ENCODE measurements at places on chromosomes 11 and 22.

- DNase-seq, result no peak
Measured at GRCh38 chr22:26322179-26322905, 106.7 kb upstream of the ASPHD2 start.

DNA sequence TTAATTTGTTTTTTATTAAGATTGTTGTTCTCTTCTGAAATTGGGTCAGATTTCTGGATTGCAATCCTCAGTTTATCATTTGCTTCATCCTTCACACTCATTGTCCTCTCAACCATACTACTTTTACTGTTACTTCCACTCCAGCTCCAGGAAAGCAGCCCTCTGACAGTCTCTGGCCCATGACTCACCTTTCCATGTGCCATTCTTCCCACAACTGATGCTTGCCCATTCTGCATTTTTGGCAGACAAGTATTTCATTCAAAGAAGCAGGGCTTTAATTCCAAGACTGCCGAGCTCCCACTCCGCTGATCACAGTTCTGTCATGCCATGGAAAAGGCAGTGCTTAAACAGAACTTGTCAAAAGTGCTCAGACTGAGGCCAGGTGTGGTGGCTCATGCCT, 139.2 kb downstream of the WNT11 start:
- DNase-seq, result no peak

- DNase-seq, result no peak
Measured at GRCh38 chr11:120660024-120660565, 148.5 kb downstream of the GRIK4 start.

DNA sequence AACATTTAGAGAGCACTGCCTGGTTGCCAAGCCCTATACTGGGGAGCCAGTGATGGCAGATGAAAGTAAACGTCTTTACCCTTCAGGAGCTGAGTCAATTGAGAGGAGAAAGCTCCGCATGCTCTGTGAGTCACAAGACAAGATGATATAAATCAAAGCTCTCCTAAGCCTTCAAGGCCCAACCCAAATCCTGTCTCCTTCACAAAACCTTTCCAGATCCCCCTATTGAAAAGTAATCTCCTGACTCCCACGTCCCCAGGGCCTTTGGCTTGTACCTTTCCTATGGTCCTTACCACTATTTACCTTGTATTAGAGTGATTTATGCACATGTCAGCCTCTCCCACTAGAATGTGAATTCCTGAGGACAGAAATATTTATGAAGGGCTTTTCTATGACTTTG, 230.1 kb upstream of the TENM4 start:
- DNase-seq, result no peak

- no peak for DNase-seq
Measured at GRCh38 chr11:77799338-77799737, 21.2 kb downstream of the RSF1 start.

- DNase-seq, result no peak
Measured at GRCh38 chr22:33188326-33188725, 130.1 kb upstream of the SYN3 start.

DNA sequence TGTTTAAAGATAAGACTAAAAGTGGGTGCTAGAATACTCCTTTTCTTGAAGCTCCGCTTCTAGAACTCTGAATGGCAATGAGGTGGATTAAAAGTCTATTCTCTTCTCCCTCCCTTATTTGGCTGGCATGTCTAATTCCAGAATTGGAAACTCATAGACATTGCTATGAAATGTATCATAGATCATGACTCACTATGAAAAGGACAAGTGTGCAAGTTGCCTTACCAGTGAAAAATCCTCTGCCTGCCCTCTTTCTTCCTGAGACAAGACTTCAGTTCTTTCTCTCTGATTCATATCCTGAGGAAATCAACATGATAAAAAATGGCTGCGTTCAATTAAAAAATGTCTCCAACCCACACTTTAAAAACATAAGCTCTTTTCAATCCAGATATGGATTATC, 73.2 kb upstream of the BLID start:
- DNase-seq, result no peak

DNA sequence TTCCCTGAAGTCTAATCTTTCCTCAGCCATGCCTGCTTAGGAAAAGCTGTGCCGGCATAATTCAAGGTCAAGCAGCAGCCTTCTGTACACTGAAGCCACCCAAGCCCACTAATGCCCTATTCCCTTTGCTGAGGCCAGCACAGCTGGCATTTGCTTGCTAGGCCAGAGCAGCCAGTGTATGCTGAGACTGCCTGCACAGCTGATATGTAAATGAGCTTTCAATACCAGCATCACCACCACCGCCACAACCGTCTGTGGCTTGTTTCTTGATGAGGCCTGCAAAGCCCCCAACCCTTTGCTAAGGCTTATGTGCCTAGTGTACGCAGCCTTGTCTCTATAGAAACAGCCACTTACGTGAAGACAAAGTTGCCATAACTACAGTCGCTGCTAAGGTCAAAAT, 56.3 kb upstream of the TNRC6B start:
- DNase-seq, result peak; percentile 28

DNA sequence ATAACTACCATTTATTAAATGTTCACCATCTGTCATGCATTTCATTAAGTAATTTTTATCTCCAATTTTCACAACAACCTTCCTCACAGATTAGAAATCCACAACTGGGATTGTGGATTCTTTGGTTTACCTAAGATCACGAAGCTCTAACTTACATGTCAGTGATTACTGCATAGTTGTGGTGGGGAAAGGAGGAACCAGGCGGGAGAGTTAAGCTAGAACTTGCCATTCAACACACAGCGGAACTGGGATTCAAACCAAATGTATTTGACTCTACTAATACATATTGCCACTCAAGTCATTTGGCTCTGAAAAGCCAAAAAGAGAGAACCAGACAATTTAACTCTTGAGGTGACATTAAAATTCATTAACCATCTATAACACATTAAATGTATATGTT, 10.4 kb upstream of the LAYN start:
- no peak for DNase-seq

- no peak for DNase-seq
Measured at GRCh38 chr22:48949375-48950149, 878.1 kb downstream of the BRD1 start.

DNA sequence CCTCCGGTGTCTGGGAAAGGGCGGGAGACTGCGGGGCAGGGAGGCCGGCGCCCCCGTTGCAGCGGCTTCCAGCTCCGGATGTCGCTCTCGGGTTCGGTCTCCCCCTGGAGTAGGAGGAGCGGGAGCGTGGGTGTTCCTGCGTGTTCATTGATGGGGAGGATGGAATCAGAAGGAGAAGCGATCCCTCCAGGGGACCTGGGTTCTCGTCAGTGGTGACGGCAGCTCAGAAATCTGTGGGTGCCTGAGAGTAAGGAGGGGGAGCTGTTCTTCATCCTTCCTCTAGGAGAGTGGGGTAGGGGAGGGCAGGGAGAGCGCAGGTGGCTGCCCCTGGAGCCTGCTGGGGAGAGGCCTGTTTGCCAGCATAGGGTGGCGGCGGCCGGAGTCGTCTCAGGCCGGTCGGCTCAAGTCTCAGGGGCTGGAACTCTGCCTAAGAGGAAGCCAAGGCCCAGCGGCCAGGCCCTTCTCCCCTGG, 1.1 kb downstream of the UBASH3B start:
- peak; percentile 59 for DNase-seq

DNA sequence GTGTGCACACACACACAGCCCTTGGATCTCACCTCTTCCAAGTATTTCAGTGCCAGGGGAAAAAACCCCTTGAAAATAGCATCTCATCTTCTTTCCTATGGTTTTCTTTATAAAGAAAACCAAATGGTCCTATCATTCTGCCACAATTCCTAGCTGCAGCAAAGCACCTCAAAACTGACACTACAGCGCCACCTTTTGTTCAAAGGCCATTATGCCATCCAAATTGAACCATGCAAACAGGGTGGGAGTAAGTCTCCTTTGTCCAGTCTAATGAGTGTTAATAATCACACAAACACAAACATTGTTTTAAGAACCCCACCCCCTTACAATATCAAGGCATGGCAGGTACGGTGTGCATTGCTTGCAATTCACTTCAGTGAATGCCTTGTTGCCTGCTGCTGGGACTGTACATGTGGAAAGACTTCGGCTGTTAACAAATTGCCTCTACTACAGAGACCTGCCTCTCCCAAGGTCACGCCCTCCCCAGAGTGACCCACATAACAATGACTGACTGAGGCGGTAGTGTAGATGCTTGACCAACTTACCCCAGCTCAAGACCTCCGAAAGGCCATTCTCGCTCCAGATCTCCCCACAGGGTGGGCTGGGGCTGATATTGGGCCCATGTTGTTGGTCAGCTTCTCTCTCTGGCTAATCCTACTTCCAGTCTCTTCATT, 31.7 kb downstream of the FAM181B start:
- DNase-seq, result peak; percentile 45

- DNase-seq, result no peak
Measured at GRCh38 chr11:34624069-34624468, 3.2 kb downstream of the EHF start.

DNA sequence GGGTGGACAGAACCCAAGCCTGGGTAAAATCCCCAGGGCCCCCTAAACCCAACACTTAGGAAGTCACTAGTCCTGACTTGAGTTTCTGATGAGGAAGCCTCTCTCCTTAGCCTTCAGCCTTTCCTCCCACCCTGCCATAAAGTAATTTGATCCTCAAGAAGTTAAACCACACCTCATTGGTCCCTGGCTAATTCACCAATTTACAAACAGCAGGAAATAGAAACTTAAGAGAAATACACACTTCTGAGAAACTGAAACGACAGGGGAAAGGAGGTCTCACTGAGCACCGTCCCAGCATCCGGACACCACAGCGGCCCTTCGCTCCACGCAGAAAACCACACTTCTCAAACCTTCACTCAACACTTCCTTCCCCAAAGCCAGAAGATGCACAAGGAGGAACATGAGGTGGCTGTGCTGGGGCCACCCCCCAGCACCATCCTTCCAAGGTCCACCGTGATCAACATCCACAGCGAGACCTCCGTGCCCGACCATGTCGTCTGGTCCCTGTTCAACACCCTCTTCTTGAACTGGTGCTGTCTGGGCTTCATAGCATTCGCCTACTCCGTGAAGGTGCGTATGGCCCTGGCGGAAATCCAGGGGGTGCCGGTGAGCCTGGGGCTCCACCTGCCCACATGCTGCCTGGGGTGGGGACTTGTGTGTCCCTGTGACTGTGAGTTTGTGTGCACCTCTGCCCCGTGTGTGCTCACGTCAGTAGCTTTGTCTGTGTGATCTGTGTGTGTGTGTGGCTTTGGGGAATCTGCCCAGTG, at the start of gene IFITM1:
TSS of gene IFITM1 (plus strand) at position 254 of the 767 bp plus-strand sequence. CDS start at position 385, 131 bp downstream.
- peak; percentile 37 for DNase-seq

DNA sequence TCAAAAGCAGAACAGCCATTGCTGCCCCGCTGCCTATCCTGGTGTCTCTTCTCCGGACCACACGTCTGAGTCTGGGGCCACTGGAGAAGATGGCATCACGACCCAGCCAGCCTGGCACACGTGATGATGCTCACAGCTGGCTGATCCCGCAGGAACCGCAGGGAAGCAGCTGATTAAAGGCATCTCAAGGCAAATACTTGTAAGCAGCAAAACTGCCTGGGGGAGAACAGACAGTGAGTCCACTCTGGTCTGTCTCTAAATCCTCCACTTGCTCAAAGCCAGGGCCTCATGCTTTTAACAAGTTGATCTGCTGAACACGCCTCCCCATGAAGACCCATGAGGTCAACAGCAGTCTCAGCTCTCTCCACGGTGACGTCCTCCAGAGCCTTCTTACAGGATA, 108.6 kb downstream of the BRD1 start:
- no peak for DNase-seq

DNA sequence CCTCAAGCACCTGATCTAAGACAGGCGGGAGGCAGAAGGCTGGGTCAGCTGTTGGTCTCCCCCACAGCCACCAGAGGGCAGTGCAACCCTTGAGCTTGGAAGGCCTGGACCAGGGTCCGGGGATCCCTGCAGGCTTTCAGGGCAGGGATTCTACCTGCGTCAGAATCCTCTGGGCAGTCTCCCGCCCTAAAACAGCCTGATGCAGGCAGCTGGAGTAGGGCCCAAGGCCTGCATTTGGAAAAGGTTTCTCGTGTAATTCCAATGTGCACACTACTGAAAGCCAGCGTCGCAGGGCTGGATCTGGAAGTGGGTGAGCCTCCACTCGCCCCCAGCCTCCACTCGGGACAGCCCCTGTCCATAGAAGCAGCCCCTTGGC, 31.8 kb downstream of the BID start:
- peak; percentile 74 for DNase-seq

DNA sequence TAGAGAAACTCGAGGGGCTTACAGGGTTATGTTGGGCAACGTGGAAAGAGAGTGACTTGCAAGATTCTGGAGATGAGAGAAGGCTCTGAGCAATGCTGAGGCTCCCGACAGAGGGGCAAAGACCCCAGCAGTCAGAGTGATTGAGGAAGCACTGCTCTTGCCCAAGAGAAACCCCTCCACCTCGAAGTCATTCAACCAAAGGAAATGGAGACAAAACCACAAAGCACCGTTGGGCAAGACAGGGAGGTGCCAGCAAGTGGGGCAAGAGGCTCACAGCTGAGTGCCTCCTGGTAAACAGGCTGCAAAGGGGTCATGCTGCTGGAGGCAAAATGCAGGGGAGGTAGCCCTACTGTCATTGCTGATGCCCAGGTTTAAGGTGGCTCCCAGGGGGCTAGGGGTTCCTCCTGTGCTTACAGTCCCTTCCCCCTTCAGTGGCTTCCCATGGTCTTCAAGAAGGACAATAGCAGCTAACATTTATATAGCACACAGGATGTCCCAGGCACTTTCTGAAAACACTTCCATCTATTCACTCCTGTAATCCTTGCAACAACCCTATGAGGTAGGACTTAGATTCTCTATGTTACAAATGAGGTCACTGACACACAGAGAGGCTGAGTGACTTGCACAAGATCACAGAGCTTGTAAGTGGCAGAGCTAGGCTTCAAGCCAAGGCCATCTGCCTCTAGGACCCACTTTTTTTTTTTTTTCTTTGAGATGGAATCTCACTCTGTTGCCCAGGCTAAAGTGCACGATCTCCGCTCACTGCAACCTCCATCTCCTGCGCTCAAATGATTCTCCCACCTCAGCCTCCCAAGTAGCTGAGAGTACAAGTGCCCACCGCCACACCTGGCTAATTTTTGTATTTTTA, 18.1 kb upstream of the MYH9 start:
- peak; percentile 69 for DNase-seq

DNA sequence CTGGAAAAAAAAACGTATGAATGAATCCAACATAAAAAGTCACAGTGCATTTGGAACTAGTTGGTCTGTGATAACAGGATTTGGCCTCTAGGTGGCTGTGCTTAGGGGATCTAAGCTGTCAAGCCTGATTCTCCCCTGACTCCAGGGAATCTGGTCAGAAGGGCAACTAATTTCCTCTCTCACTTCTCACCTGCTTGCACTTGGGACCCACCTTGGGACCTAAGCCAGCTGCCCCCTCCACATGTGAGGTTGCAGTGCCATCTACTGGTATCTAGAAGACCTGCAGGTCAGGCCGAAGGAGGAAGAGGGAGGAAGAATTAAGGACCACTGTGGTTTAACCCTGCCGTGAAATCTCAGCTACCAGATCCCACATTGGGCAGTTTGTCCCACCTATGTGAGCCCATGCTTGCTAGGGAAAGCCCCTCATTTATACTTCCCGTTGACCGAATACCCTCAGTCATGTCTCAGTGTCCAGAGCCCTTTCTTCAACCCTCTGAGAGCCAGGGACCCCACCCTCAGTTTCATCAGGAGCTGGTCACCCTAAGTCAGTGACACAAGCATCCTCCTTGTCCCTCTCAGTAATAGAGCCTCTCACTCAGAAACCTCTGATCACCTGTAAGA, 33.2 kb upstream of the CAVIN3 start:
- DNase-seq, result peak; percentile 69

Data from femur (tissue), 1 donor.